ENCODE measurements at places on chromosomes 5 and 9.

GRCh38 chr5:33966805-33967204 lies 17.7 kb downstream of the SLC45A2 start:
- DNase-seq: no peak

GRCh38 chr5:27705661-27706060 lies 667.3 kb upstream of the CDH9 start:
- no peak for DNase-seq

DNA sequence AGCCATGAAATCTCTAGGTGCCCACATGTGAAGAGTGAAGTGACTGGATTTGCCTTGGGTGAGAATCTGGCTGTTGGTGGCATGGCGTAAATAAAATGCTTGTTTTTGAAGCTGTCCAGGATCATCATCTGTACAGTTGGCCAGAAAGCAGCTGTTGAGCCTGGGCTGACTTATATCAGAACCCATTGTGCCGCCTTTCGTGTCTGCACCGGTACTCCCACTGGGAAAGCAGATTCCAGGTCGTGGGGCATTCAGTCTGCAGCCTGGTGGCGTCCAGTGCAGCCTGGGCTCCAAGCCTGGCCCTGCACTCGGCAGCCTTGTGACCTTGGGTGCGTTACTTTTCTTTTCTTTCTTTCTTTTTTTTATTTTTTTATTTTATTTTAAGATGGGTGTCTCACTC lies 27.8 kb downstream of the PRRC2B start:
- no peak for DNase-seq

- no peak for DNase-seq
These were observed 355.3 kb downstream of the TMEM232 start for GRCh38 chr5:110371011-110371724.

- DNase-seq: no peak
These were observed 20.0 kb upstream of the PCAT7 start for GRCh38 chr9:94534901-94535300.

GRCh38 chr5:119332978-119333401 lies 22.8 kb upstream of the TNFAIP8 start:
- no peak for DNase-seq

- no peak for DNase-seq
These were observed 13.3 kb downstream of the SPATA9 start for GRCh38 chr5:95669540-95669939.

GRCh38 chr9:81071108-81071507 lies 618.2 kb downstream of the TLE1 start:
- no peak for DNase-seq

- no peak for DNase-seq
These were observed 458.2 kb downstream of the TMEM232 start for GRCh38 chr5:110268283-110268682.

GRCh38 chr9:87783180-87783579 lies 57.3 kb downstream of the CTSL start:
- DNase-seq: no peak

DNA sequence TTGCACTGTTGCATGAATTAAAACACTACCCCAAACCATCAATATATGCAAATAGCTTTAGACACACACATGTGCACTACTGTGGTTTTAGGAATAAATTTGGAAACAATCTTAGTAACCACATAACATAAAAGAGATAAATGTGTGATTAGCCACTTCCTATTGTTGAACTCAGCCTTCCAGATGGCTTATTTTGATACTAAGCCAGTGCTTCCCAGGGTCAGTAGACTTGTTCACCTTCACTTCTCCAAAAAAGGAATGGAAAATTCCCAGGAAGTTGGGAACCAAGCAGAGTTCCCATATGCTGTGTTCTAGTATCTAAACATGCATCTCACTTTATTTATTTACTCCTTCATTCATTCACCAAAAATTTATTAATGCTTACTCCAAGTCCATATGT lies 47.8 kb downstream of the SVEP1 start:
- no peak for DNase-seq

Data from KG1 (cell line).